CD8-positive, alpha-beta memory T cell (primary cell): ENCODE measurements at places on chromosomes 5 and 9.

- no peak for DNase-seq
These were observed 39.9 kb upstream of the CTSL start for GRCh38 chr9:87685871-87686519.

- no peak for DNase-seq
These were observed 15.7 kb upstream of the BTF3 start for GRCh38 chr5:73482383-73483136.

GRCh38 chr9:100160021-100160420, 61.0 kb downstream of the INVS start:
- DNase-seq: no peak

- no peak for DNase-seq
These were observed 156.9 kb downstream of the COL23A1 start for GRCh38 chr5:178433273-178433775.

DNA sequence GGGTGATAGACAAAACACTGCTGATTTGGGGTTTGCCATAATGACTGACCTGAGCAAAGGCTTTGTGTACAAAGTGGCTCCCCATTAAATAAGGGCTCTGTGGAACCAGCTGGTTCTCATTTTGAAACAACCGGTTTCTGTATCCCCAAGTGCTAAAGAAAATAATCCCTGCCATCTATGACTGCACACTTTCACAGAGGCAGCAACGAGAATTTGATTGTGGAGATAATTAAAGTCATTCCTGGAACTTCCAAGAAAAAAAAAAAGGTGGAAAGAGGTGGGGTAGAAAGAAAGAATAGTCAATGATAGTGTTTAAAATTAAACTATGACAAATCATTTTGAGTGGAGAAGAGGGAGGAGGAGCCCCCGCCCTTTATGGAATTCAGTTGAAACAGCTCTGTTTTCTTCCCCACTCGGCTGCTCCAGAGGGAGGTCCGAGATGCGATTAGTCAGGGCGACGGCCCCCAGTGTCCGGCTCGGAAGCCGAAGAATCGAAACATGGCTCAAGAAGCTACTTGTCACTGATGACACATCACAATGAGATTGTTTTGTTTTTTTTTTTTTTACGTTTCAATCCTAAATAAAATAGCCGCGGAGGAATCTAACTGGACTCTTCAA, 38.4 kb downstream of the EBF1 start:
- DNase-seq: no peak

GRCh38 chr5:98433022-98433421, 340.4 kb upstream of the RGMB start:
- no peak for DNase-seq
